DMS153 (cell line): ENCODE measurements at places on chromosomes 4 and X.

GRCh38 chr4:170030121-170030520 is 3.9 kb upstream of the MFAP3L start:
- no peak for DNase-seq

- DNase-seq = peak; percentile 45
These were observed 133.3 kb upstream of the ZIC3 start for GRCh38 chrX:137432609-137433008.

- no peak for DNase-seq
These were observed 121.7 kb upstream of the DIPK2B start for GRCh38 chrX:45322382-45322781.

DNA sequence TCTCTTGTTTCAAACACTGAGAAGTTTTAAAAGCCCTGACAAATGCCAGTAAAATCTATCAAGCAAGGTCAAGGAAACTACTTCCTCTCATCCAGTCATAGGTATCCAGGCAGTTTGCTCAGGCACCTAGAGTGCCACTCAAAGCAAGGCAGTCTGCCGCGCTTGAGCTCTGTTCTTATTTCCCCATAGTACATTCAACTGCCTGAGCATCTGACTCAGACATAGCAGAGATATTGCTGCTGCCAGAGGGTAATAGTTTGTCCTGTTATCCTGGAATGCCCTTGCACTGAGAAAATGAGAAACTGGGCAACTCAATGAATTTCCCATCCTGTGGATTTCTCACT is 16.1 kb upstream of the ATP8A1 start:
- no peak for DNase-seq

- DNase-seq = no peak
These were observed 1.7 kb downstream of the RNF175 start for GRCh38 chr4:153758136-153758535.

GRCh38 chr4:185811509-185812364 is at the start of gene SORBS2:
Gene SORBS2, minus strand, starts transcription at chr4:185812194. Its CDS starts 121,623 bp downstream, at chr4:185690571.
- peak; percentile 73 for DNase-seq
